Dermis microvascular lymphatic vessel endothelial cell (primary cell): ENCODE measurements at places on chromosomes 1 and 21. TPM values are rescaled to one million over a fixed set of nuclear protein-coding genes. Genes with fewer than 3 reads are reported as not detected.

Gene SPATA17
- under 0.01 and 0.13 TPM in 2 replicates for total RNA-seq

- DNase-seq, result no peak
These were observed 215.1 kb downstream of the ATG4C start for GRCh38 chr1:62998845-62999649.

Gene PCNT
- 14.0 and 14.9 TPM in 2 replicates for total RNA-seq

GRCh38 chr21:27406300-27407009, 439.6 kb upstream of the ADAMTS5 start:
- DNase-seq, result no peak

Gene VPS72
- 40.8 and 42.1 TPM in 2 replicates for total RNA-seq

DNA sequence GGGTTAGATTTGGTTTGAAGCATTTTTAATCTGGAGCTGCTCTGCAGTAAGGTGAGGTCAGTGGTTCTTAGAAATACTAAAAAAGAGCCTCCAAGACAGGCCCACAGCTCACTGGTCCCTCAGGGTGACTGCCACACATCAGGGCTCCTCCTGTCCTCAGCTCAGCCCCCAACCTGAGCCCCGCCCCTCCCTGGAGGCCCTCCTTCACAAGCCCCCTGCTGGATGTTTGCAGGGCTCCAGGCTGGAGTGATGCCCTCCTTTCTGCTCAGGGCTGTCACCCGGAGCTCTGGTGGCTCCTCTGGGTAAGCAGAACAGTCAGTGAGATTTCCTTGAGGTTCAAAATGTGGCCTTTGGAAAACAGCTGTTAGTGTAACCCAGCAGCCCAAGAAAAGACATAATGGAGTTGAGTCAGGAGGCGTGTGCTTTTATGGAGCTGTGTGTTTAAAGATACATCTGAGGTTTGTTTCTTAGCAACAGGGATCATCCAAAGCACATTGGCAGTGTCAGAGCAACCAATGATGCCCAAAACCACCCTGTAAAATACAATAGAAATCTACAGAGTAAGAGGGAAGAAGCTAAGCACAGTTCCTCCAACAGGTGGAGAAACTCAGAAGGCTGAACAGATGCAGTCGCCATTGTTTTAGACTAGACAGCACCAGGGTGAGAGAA, 21.4 kb downstream of the STUM start:
- no peak for DNase-seq

DNA sequence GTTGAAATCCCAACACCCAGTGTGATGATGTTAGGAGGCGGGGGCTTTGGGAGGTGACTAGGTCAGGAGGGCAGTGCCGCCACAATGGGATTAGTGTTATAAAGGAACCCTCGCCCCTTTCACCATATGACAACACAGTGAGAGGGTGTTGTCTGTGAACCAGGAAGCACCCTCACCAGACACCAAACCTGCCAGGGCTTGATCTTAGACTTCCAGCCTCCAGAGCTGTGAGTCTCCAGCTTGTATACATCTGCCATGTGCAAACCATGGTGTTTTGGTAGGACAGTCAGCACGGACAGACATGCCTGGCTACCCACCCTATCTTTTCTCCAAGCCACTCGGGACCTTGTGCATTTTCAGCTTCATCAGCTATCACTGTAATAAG, 4.0 kb downstream of the TRIM11 start:
- no peak for DNase-seq

DNA sequence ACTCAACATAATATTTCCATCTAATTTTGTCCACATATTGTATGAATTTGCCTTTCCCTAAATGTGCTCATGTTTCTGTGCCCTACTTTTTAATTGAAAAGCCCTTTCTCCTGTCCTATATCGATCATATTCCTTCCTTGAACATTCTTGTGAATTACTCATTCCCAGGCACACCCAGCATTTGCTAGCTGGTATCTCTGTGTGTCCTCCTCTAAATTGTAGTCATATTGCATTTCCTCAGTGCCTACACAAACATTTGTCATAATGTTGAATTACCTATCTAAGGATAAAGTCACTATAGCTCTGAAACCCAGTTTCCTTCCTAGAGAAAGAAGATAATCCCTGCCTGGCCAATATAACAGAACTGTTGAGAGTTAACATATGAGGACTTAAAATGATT, 39.6 kb upstream of the TBX15 start:
- DNase-seq, result no peak

GRCh38 chr1:245807306-245807705, 652.5 kb downstream of the KIF26B start:
- no peak for DNase-seq

DNA sequence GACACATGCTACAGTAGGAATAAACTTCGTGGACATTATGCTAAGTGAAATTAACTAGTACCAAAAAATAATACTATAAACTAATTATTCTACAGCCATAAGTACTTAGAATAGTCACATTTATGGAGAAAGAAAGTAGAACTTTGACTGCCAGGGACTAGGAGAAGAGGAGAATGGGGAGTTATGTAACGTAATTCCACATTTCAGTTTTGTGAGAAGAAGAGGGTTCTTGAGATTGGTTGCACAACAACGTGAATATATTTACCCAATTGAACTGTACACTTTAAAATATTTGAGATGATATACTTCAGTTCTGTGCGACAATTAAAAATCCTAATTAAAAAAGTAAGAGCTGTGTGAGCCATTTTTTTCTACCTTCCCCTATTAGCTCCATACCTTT, 1412.9 kb downstream of the PLA2G4A start:
- DNase-seq, result no peak

Gene DESI2
- 43.9 and 45.3 TPM in 2 replicates for total RNA-seq

Gene PLXNA2
- total RNA-seq, result 40.8 and 54.7 TPM in 2 replicates

- DNase-seq, result no peak
These were observed 801 bp upstream of the GORAB start for GRCh38 chr1:170530972-170531757.

GRCh38 chr21:29299916-29300806, 1.4 kb downstream of the BACH1 start:
- DNase-seq, result peak; percentile 56

- DNase-seq, result no peak
These were observed 36.1 kb downstream of the LRIF1 start for GRCh38 chr1:110927484-110928075.

Gene TRIM67
- not detected in 2 replicates for total RNA-seq

- no peak for DNase-seq
These were observed at the start of gene LRRC71 for GRCh38 chr1:156920233-156921052. LRRC71 (plus strand) TSS chr1:156920632; CDS start chr1:156920804, 172 bp downstream.

DNA sequence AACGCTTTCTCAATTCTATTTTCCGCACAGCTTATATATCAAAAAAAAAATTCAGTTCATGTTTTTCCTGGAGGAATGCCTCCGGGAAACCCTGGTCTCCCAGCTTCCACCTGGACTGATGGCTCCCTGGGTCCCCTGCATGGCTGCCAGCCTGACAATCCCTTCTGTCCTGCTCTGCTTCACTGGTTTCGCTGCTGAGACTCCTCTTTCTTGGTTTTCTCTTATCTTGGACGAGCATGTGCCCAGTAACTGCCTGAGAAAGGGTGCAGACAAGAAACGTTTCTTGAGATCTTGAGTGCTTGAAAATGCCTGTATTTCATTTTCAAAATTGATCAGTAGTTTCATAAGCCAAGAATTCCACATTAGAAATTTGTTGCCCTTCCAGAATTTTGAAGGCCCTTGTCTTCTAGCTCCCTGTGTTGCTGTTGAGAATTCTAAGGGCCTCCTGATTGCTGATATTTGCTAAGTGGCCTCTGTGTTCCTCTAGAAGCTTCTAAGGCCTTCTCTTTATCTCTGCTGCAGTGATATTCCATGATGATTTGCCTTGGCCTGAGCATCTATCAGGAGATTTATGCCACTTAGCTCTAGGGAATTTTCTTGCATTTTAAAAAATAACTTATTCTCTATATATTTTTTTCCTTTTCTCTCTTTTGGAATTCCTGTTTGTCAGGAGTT, 44.7 kb downstream of the ETS2 start:
- no peak for DNase-seq

Gene EXO1
- 3.0 and 8.0 TPM in 2 replicates for total RNA-seq

GRCh38 chr1:31072304-31072746, 6.8 kb upstream of the PUM1 start:
- no peak for DNase-seq

Gene ETV3L
- under 0.01 TPM in 1 of 2 replicates, not detected in the other for total RNA-seq

DNA sequence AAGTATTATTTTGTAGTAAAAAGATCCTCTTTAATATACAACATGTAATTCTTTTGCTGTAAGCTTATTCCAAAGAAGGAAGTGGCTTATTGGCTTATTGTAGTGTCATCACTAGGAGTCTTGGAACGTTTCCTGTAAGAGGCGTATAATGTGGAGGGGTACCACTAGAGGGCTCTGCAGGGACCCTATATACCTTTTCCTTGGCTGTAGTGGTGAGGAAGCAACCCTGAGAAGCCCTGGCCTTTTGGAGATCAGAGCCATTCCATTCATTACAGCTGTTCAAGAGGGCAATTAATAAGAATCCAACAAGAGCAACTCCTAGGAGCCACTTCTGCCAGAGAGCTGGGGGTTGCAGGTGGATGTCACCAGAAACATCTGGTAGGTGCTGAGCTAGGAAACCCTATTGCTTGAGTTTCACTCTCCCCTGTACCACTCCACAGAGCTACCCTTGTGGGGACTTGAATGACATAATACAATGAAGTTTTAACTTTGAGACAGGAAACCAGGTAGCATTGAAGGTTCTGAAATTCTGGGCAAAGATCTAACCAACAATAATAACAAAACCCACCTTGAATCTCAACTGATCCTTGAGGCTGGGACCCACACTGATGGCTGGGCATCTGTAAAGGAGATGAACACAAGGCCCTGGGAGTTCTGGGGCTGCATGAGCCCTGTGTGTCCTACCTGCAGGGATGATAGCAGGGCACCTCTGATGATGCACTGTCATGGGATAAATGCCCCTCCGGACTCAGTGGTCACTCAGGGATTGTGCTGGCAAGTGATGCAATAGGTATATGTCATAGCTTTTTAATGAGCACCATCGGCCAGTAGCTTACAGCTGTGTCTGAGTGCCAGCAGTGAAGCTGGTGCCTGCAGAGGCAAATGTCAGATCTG, 160.2 kb upstream of the COA6 start:
- no peak for DNase-seq

Gene ASAP3
- 3.6 and 10.4 TPM in 2 replicates for total RNA-seq

- peak; percentile 34 for DNase-seq
These were observed 28.3 kb downstream of the SLC30A7 start for GRCh38 chr1:100924212-100924611.

DNA sequence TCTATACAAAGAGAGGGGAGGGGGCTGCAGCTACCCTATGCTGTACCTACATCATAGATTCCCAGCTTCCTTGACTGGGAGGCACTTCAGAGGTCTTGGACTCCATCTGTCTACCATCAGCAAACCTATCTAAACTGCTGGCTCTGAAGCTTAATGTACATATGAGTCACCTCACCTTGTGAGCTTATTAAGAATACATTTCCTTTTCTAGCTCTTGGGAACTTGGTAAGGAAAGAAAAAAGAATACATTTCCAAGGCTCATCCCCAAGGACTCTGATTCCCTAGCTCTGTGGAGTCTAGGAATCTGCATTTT, 50.0 kb upstream of the PRELP start:
- no peak for DNase-seq

GRCh38 chr1:39391691-39392679, 99.5 kb upstream of the BMP8A start:
- DNase-seq, result peak; percentile 92
